Parietal lobe (tissue), 2 donors: ENCODE measurements at places on chromosomes 16 and 17. TPM values are rescaled to one million over a fixed set of nuclear protein-coding genes. Genes with fewer than 3 reads are reported as not detected.

Gene CACNG5
- total RNA-seq = 0.63 TPM

Gene TEPSIN
- 19.7 TPM for total RNA-seq

Gene MGRN1
- total RNA-seq = 65.1 TPM

Gene PRR35
- not detected for total RNA-seq

Gene PPL
- total RNA-seq = 0.94 TPM

Gene RGS9
- total RNA-seq = 14.1 TPM

Gene TCAP
- total RNA-seq = 2.5 TPM

Gene ENPP7
- not detected for total RNA-seq

Gene ARSG
- total RNA-seq = 6.9 TPM

Gene ALOX15B
- not detected for total RNA-seq
